ENCODE measurements at places on chromosomes 4 and X.

DNA sequence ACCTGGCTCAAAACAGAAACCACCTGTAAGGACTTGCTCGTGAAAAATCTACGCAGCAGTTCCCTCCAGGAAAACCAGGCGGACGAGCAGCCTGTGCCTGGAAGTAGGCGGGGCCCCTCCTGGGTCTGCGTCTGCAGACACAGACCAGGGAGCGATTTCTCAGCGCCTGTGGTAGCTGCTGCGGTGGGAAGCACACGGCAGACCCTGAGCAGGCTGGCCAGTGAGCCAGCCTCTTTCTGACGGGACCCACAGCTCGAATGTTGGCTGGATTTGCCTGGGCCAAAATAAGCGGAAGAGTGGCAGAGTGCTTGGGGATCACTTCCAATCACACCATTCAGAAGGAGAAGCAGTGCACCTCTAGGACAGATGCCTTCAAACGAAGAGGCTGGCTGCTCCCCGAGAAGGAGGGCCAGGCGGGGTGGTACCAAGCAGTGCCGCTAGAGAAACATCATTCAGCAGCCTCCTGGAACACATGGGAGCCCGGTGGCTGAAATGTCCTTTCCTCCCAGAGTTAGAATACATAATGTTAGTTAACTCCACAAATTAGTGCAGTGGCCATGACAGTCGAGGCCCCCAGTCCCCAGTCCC is 85.9 kb downstream of the GATB start:
- DNase-seq: no peak

GRCh38 chr4:148060264-148061140 is 328.6 kb downstream of the ARHGAP10 start:
- no peak for DNase-seq

- no peak for DNase-seq
Observed at GRCh38 chr4:106909486-106910188, 126.5 kb downstream of the DKK2 start.

GRCh38 chrX:11117745-11118144 is 6.6 kb downstream of the HCCS start:
- DNase-seq: no peak

- no peak for DNase-seq
Observed at GRCh38 chrX:139093201-139093600, 381.7 kb upstream of the FGF13 start.

DNA sequence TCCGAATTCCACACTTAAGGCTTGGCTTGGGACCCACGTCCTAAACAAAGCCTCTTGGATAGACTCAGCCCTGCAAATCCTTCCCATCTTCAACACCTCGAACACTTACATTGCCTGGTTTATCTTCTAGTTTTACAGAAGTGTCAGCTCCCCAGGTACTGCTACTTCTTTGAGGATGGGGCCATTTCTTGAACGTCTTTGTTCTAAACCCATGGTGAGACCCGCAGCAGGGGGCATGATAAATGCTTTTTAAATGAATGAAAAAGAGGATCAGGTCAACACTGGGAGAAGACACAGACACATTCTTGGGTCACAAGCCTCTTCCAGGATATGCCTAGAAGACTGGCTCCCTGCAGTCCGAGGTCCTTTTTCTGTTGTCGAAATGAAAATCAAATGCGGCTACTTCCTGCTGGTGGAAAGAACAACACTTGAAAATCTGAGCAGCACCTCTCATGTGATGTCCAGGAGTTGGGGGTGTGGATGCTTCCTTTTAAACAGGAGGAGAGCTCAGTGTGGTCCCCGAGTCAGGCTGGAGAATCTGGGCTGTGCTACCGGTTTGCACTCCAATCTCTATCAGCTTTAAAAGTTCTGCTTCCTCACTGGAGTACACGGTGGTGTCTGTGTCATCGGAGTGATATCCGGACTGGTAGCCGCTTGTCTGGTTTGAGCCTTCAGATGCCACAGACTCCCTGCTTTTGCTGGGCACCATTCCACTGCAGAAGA is 45.8 kb downstream of the KDR start:
- DNase-seq: no peak

All from HuH-7.5 (cell line).